ENCODE measurements at places on chromosomes 3 and 15.

DNA sequence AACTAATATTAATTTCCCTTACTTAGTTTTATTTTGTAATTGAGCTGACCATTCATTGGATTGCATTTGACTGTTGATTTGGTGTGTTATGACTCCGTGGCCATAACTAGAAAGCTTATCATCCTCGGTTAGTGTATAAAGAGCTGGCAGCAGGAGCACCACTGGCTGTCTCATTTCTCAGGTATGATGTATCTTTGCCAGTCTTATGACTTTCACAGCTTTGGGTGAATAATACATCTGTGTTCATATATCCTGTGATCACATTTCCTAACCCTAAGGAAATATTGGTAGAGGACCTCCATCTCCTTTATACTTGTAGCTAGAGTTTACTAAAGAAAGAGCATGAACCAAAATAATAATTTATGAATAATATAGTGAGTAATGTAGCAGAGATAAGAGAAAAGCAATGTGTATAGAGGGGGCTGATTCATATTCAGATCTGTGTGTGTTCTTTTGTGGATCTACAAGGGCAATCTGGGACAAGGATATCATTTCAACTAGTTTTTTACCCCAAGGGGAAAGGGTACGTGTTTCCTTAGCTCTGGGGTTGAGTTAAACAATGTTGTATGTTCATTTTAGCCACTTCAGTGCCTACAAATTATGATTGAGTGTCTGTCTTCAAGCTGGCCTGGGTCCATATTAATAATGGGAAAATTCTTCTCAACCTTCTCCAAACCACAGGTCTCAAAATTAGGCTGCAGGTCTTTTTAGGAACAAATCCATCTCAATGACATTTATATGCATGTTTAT is 901.7 kb downstream of the NTRK3 start:
- DNase-seq: no peak

- no peak for DNase-seq
These were observed 78.4 kb upstream of the TRIM42 start for GRCh38 chr3:140599496-140599895.

DNA sequence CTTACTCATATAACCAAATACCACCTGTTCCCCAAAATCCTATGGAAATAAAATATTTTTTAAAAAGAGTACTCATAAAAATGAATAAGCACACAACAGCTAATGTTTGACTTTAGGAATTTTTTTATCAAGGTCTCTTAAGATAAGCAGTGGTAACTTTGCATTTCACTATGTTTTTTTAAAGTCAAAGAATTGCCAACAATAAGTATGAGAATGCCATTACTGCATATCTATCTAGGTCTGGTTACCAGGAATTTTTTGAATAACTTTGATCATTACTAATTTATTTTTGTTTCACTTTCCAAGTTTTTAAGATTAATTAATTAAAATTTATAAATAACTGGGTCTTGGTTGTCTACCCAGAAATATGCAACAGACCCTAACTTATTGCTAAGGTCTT is 41.5 kb downstream of the PLSCR4 start:
- no peak for DNase-seq

DNA sequence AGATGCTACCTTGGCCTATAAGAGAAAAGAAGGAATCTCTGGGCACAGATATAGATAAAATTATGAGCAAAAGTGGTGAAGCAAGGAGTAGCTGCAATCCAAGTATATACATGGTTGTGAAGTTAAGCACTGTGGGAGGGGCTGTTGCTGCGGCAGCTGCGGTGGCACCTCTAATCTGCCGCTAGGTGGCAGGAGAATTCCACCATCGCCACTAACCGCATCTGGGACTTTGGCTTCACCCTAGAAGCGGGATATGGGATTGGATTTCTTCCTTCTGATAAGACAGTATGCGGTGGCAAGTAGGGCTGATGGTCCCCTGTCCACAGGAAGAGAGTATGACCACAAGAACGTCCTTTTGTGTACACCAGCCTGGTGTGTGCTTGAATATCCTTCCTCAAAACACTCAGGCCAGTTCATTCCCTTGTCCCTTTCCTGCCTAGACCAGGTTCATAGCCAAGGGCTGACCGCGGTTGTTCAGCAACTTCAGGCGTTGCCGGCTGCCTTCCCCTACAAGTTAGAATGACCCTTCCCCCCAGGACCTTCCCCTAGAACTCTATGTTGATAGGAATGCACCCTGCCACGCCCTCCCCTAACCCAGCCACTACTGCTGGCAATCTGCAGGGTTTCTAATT is 5.1 kb downstream of the MAGEL2 start:
- DNase-seq: no peak

GRCh38 chr3:109035082-109035481 is 81.4 kb upstream of the GUCA1C start:
- no peak for DNase-seq

- no peak for DNase-seq
These were observed 1.2 kb downstream of the CLN6 start for GRCh38 chr15:68228143-68228970.

DNA sequence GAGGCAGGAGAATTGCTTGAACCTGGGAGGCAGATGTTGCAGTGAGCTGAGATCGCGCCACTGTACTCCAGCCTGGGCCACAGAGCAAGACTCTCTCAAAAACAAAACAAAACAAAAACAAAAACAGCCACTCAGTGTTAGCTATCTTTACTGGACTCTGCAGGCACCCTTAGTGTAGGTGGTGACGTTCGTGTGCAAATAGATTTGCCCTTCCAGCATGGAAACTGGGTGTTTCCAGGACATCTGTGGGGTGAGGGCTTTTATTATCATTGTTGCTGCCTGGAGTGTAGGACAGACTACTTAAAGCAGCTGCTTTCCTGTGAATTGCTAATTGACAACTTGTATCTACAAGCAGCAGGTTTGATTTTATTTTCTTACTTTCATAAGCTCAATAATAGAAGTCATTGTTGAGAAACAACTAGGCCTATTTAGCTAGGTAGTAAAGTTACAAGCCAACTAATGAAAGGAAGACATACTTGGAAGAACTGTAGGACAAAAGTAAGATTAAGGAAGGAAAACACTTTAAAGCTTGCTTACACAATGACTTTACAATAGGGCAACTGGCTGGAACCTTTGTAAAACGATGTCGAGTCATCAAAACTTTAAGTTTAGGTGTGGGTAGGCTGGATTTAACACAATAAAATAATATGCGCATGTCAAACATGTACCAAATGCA is 25.4 kb upstream of the SPPL2A start:
- DNase-seq: no peak

DNA sequence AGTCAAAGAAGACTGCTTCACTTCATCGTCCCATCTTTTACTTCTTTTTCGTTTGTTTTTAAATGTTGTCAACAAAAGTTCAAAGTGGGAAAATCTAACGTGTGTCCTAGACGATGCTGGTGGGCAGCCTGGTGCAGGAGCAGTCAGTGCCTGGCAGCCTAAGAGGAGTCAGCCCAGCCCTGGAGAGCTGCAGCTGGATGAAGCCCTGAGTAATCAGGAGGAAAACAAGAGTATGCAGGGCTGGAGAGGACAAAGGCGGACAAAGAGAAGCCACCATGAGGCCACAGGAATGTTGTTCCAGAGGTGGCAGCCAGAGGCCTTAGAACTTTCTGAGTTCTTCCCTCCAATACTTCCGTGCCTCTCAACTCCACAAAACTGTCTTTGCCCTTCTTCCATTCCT is 5.7 kb downstream of the ADAMTS17 start:
- no peak for DNase-seq

DNA sequence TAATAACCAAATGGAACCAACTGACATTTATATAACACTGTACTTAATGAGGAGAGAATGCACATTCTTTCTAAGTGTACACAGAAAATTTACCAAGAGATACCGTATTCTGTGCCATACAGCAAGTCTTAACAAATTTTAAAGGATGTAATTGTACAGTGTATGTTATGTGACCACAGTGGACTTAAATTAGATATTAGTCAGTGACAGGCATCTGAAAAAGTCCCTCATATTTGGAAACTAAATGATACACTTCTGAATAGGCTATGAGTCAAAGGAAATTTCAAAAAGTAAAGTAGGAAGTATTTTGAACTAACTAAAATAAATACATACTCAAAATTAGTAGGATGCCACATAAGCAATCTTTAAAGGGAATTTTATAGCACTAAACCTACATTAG is 59.6 kb upstream of the P3H2 start:
- no peak for DNase-seq

DNA sequence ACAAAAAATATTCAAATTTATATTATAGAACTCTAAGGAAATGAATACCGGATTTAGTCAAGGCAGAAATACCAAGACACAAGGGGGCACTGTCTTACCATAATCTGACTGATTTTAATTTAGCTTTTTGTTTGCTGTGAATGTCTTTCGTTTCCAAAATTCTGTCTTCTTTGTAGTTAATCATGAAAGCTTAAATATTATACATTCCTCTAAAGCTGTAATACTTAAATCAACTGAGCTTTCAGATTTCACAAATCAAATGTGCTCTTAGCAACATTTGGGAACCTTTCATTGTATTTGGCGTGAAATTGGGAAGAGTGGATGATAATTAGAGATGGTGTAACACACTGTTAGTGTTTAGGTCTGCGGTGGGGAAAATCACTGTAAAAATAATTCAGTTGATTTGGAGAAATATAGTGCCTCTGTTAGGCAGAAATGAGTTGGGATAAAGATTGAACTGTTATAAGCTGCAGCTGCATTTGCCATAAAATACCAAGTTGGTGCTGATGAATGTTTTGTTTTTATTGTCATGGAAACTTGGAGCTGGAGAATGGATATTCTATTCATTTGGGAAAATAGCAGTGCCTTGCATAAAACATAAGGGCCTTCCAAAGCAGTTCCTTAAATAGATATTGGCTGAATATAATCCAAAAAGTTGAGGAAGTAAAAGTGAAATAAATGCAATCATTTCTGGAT is 228.2 kb downstream of the TCF12 start:
- DNase-seq: no peak

GRCh38 chr3:156024904-156025533 is 95.4 kb upstream of the KCNAB1 start:
- no peak for DNase-seq

- DNase-seq: no peak
These were observed 66.9 kb upstream of the KLF13 start for GRCh38 chr15:31259562-31260252.

- no peak for DNase-seq
These were observed 1.7 kb downstream of the SCN11A start for GRCh38 chr3:39050029-39050428.

DNA sequence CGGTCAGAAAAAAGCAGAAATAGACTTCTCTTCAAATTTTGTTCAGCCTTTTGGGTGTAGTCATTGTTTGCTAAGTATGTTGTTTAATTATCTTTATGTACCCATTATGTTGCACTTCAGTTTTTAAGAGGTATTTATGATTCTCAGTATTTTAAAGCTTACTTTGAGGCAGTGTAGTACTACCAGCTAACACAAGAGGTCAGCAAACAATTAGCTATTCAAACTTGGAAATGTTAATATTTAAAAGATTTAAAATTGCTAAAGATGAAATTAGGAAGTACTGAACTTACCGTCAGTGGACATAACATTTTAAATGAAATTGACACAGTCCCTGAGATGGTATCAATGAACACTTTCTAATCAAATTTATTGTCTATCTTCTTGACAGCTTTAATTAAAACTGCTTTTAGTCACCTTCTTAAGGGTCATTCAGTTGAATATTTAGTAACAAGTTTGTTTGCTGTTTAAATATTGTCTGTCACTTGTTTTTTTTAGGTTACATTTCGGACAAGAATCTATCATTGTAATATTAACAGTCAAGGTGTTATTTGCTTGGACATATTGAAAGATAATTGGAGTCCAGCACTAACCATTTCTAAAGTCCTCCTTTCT is 28.1 kb downstream of the NKIRAS1 start:
- no peak for DNase-seq

- DNase-seq: no peak
These were observed 13.2 kb upstream of the STAB1 start for GRCh38 chr3:52481819-52482521.

GRCh38 chr3:65701516-65701915 is 337.2 kb downstream of the MAGI1 start:
- no peak for DNase-seq

DNA sequence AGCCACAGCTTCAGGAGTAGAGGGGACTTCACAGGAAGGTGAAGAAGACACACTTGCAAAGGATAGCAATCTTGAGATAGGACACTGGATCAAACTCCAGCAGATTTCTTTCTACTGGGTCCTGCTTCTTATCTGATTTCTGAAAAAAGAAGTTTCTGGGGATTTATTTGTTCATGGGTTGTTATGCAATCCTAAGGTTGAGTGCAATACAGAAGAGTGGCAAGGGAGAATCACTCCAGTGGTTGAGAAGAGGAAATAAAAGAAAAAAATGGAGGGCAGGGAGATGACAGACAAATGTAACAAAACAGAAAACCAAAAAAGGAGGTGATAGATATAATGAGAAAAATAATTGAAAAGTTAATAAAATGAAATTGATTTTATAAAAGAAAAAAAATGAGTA is 858.3 kb downstream of the TUSC7 start:
- no peak for DNase-seq

DNA sequence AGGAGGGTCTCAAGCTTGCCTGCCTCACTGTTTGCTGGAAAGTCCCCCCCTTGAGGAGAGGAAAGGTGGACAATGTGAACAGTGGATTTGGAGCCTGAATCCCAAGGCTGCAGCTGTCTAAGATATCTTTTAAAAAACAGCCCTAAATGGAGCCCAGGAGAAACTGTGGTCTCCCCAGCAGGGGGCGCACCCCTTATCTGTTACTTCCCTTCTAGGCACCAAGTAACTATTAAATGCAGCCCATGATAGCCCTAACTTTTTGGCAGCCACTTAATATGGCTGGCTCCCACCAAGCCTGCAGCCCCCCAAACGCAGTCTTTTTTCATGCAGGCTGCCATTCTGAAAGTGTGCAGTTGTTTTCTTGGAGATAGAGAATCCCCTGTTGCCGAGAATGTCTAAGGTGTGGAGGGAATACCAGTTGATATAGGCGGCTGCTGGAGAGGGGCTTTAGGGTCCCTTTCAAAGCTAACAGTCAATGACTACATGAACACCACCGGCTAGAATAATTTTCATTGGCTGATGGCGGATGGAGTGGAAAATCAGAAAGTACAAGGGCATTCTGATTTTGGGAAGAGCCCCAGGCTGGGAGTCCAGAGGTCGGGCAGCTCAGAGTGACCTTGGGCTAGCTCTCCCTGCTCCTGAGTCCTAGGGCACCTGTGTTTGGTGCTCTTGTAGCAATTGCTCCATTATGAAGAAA is 1.3 kb downstream of the RHCG start:
- DNase-seq: peak; percentile 31

- no peak for DNase-seq
These were observed 40.6 kb upstream of the NMNAT3 start for GRCh38 chr3:139718415-139718814.

DNA sequence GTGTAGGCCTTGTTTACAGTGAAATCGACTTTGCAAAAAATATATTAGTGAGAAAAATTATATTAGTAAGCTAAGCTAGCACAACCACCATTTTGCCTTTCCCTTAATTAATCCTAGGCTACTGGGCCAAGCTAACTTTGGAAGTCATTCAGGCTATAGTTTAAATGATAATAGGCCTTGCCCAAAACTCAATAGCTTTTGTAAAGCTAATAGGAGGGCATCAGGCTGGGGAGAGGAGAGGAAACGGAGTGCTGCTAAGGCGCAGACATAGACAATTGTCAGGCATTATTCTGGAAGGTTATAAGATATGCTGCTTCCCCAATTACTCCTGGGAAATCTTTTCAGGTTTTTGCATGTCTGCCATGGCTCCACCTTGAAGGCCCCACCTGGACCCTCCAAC is 1286.0 kb downstream of the NSUN3 start:
- DNase-seq: no peak
